ENCODE measurements at places on chromosomes 4 and X.

DNA sequence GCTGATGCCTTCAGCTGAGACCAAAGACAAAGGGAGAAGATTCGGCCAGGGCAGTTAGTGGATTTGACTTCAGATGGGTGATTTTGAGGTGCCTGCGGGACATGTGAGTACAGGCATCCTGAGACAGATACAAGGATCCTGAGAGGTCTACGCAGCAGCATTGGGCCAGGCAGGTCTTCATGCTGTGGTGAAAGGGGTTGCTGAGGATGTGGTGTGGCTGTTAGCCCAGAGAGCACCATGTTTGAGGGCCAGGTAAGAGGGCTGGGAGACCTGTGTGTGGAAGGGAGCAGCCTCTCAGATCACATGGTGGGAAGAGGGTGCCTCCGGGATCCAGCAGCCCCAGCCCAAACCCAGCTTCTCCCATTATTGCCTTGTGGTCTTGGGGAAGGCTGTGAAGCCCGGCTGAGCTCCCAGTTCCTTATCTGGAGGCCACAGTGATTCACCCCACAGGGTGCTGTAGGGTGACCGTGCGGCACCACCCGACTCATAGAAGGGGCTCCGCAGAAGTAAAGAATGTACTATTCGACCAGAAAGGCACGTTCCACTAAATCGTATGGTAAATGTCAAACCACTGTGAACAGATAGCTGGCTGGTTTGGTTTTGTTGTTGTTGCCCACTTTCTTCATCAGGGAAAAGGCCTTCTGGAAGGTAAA is 27.7 kb upstream of the TADA2B start:
- DNase-seq, result no peak

DNA sequence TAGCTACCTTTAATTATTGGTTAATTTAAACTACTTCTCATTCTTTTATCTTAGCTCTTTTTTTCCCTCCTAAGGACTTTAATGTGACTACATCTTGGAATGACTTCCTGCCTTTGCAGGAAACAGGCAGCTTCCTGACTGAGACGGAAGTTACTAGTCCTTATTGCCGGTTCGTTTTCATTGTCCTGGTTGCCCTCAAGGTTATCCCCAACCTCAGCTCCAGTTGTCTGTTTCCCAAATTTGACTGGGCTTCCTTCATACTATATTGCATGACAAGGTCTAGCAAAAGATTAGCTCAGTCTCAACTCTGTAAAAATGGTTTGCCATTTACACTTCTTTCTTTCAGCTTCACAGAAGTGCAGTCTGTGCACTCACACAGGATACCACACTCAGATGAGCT is 109.9 kb upstream of the DDX53 start:
- DNase-seq, result no peak

- DNase-seq, result no peak
Measured at GRCh38 chr4:108109997-108110416, 58.7 kb downstream of the LEF1 start.

DNA sequence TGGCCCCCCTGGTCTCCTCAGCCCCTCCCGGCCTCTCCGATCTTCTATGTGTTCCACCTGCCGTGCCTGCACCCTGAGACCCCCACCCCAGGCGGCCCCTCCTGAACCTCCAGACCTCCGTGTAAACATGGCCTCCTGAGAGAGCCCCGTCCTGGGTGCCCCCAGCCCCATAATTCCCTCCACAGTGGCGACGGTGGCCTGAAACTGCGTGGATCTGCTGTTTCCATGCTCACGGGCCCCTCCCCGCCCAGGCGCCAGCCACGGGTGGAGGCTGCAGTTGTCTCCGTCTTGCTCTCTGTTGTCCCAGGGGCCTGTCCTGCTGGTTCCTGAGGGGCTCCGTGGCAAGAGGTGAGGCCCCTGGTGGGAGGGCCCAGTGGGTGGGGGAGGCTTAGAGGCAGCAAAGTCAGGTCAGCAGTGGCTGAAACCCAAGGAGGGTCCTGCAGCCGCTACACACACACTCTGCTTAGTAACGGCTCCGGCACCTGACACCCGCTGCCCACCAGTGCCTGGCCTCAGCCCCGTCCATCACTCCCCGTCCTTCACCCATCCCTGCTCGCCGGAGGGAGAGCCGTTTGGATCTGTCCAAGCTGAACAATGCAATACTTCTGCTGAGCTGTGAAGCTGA is 75.8 kb downstream of the FAM53A start:
- DNase-seq, result no peak

DNA sequence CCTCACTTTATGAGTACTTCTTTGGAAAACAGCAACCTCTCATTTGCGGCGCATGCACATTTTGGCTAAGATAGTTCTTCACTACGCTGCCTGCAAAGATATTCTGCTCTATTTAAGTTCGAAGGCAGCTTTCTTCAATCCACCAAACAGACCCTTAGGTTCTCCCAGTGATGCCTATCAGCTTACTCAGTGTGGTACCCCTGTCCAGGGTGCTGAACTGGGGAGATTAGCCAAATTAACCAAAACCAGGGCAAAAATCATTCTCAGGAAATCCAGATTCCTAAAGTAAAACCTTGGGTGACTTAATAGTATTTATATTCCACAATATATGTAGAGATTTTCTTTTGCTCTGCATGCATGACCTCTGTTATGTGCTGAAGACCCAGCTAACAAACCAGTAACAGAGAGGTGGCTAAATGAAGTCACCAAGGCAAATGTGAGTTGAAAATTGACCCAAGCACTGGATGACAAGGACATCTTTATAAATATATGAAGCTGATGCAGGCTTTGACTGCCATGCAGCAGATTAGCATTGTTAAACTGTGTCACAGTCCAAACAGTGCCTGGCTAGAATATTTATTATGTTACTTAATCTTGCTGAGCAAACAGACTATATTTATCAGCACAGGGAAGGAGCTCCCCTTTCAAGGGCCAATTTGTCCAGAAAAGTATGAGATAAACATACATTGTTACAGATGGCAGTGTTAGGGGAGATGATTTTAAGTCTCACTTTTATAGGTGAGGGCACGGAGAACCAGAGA is 418.2 kb downstream of the STIM2 start:
- DNase-seq, result no peak

DNA sequence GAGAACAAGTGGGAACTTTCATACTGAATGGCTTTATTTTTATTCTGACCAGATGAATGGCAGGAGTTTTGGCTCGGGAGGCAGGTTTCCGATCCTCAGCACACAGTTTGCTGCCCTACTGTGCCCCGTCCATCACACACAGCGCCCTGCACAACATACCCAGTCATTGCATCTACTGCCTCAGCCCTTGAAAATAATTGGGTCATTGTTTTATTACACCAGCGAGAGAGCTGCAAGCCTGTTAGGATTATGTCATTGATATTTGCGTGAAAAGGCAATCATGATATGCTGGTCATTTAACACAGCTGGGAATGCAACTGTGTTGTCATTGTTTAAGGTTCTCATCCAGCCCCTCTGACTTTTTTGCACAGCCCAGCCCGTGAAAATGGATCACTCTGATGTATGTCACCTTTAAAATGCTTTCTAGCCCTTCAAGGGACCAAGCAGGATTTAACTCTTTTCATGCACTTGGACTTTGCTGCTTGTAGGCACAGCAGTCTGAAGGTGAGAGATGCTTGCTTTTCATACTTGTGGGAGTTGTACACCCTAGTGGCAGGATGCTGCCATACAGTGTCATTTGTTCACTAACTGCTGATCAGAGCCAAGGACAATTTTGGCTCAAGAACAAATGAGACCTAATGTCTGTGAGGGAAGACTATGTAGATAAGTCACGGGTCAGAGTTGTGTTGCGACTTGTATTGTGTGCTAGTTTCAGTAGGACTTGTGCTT is 62.3 kb downstream of the RTL9 start:
- DNase-seq, result no peak

DNA sequence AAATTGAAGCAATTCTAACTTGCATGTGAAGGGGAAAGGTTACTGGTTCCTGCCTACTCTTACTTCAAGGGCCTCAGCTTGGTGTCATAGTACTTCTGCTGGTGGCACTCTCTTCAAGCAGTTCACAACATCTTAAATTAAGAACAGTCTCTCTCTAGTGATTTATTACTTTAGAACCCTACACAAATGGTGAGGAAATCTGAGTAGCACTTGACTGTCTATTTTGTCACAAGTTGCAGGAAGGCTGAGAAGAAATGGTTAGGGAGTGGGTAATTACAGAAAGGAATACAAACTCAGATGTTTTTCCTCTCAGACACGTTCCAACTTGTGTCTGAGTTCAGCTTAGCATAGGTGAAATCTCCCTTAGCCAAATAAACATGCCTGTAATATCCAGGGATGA is 242.3 kb upstream of the GRIA3 start:
- no peak for DNase-seq

- DNase-seq, result no peak
Measured at GRCh38 chr4:76246025-76246424, 5.5 kb upstream of the FAM47E start.

GRCh38 chrX:24117258-24117657 is 32.3 kb upstream of the ZFX start:
- no peak for DNase-seq

DNA sequence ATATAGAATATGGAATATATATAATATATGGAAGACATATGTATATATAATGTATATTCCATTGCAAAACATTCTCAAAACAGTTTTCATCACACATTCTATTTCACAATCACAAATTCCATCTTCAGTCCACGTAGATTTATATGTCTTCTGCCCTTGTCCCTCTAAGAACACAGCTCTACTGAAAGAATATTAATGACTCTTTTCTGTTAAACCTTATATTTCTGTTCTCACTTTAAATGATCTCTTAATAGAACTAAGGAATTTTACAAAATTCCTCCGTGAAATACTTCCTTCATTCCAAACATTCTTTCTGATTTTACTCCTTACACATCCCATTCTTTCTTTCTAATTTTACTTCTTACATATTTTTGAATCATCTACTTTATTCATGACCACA is 1043.1 kb upstream of the PABPC4L start:
- DNase-seq, result no peak

DNA sequence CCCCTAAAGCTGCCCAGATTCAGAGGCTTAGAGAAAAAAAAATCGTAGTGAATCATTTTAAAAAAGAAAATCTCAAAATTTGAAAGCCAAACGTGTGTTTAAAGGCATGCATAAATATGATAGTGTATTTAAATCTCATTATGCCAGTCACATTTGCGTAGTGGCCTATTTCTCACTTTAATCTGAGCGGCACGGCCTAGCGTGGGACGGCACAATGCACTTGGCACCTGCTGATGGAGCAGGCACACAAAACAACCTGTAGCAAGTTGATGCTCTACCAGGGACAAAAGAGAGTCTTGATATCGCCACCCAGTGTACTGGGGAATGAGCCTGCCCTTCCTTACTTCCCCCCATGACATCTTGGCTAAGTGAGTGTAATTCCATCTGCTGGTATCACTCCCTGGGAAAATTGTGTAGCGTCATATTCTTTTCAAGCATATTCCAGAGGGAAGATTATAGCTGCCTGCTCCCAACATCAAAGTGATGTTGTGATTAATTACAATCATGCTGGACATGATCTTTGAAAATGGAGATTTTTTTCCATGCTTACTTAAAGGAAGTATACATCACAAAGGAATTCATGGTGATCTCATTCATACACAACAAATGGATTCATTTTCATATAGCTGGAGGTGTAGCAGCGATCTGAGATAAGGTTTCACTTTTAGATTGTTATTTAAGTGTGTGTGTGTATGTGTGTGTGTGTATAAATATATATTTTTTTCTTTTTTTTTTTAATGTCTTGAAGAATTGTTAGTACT is 138.8 kb downstream of the DCTD start:
- no peak for DNase-seq

GRCh38 chr4:100246697-100247096 is 56.4 kb upstream of the DDIT4L start:
- no peak for DNase-seq

DNA sequence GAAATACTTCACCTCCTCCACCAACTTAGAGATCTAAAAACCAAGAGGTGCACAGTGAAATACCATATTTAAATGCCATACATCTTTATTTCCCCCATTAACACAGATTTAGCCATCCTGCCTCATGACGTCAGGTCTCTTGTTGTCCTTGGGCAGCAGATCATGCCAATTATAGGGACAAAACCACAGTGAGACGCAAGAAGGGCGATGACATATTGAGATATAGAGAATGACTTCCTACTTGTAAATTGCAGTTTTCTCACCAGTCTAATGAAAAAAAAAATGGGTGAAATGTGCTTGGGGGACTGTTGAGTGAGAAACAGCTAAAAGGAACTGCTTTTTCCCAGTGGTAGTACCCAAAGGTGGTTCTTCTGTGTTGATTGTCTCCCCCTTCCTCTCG is 24.3 kb downstream of the RS1 start:
- DNase-seq, result no peak

GRCh38 chr4:49032440-49033161 is 46.5 kb downstream of the CWH43 start:
- DNase-seq, result no peak

DNA sequence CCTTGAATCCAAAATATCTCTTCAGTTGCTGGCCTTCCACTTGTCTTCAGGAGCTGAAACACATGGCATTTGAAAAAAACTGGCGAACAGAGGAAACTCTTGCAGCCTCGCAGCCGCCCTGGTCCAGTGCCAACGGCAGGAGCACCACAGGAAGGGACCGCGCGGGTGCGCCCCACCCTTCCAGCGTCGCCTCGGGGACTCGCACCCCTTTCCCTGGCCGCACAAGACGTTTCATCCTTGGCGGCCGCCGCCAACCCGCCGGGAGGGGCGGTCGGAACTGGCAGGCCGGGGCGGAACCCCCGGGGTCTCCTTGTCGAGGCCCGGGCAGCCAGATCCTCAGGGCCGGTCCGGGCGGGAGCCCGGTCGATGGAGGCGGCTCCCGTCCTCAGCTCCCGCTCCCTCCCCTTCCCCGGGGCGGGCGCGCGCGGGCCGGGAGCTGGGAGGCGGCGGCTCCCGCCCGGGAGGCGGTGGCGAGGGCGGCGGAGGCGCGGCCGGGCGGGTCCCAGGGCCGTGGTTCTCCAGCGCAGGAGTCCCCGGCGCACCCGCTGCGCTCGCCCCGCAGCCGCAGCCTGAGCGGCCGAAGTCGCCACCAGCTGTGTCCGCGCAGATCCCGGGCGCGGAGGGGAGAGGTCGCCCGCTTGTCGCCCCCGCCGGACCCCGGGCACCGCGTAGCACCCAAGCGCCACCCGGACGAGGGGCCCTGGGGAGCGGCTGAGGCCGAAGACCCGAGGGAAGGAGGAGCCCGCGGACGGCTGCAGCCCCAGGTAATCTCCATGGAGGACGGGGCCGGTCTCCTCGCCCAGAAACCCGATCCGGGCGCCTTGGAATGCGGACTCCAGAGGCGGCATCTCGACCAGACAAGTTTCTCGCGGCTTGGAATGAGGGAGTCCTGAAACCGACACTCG is 886 bp upstream of the NDST3 start:
- no peak for DNase-seq

- DNase-seq, result no peak
Measured at GRCh38 chr4:101127176-101127790, 220.0 kb downstream of the PPP3CA start.

DNA sequence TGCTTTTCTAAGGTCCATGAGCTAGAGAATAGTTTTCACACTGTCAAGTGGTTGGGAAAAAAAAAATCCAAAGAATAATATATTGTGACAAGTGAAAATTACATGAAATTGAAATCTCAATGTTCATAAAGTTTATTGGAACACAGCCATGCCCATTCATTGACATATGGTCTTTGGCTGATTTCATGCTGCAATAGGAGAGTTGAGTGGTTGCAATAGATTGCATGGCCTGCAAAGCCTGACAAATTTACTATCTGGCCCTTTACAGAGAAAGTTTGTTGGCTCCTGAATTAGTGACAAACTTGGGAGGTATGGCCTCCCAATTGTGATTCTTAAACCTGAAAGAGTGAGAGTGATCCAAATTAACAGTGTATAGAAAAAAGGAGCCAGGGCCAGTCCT is 115.5 kb upstream of the FAM9C start:
- DNase-seq, result no peak

- DNase-seq, result no peak
Measured at GRCh38 chr4:97457253-97457652, 686.0 kb downstream of the STPG2 start.

All from stimulated activated CD8-positive, alpha-beta memory T cell treated with anti-CD3 and anti-CD28 coated beads, Interleukin-15, amount 100 ng/mL, for 24 hours (primary cell).